ENCODE measurements at places on chromosomes 1 and 21. TPM values are rescaled to one million over a fixed set of nuclear protein-coding genes. Genes with fewer than 3 reads are reported as not detected.

DNA sequence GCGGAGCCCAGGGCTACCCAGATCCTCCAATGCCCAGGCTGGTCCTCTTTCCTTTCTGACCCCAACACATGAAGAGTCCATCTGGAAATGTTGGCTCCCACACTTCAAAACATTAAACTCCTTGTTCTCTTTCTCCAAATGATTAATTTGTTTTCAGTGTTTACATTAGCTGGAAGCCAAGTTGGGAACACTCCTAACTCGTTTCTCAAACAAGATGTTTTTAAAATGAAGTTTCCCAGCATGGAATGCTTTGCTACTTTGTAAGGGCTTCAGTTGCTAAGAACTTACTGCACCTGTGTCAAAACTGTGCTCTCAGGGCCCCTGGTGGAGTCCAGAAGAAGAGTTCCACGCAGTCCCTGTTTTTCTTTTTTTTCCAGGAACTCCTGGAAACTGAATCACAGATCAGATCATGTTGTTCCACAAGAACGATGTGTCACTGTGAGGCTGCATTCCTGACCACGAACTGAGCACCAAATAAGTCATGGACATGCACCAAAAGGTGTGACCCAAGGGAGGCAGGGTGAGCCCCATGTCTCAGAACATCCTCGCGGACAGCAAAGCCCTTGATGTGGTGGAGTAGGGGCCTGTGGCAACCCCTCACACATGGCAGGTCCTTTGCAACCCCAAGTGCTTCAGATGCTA lies 257.3 kb downstream of the KCNJ6 start:
- no peaks in the 10 kb centered on the region for H3K27me3 ChIP-seq
- H3K27ac ChIP-seq: no peak overlapping the region
- no peaks in the 10 kb centered on the region for H3K36me3 ChIP-seq
- no peak for DNase-seq
- H3K4me3 ChIP-seq: no peak overlapping the region
- no peaks in the 10 kb centered on the region for H3K4me1 ChIP-seq

- H3K27me3 ChIP-seq: no peaks in the 10 kb centered on the region
- H3K4me3 ChIP-seq: no peak overlapping the region
- H3K4me1 ChIP-seq: no peaks in the 10 kb centered on the region
- peaks cover 33% of the 10 kb centered on the region for H3K36me3 ChIP-seq
Observed at GRCh38 chr1:117093091-117093534, 28.4 kb downstream of the TRIM45 start.

The ERICH3 gene
- total RNA-seq: 0.68 TPM

- DNase-seq: no peak
- H3K4me1 ChIP-seq: no peaks in the 10 kb centered on the region
- H3K36me3 ChIP-seq: no peaks in the 10 kb centered on the region
- no peak overlapping the region for H3K4me3 ChIP-seq
Observed at GRCh38 chr1:220813013-220813412, 26.3 kb downstream of the MTARC1 start.

DNA sequence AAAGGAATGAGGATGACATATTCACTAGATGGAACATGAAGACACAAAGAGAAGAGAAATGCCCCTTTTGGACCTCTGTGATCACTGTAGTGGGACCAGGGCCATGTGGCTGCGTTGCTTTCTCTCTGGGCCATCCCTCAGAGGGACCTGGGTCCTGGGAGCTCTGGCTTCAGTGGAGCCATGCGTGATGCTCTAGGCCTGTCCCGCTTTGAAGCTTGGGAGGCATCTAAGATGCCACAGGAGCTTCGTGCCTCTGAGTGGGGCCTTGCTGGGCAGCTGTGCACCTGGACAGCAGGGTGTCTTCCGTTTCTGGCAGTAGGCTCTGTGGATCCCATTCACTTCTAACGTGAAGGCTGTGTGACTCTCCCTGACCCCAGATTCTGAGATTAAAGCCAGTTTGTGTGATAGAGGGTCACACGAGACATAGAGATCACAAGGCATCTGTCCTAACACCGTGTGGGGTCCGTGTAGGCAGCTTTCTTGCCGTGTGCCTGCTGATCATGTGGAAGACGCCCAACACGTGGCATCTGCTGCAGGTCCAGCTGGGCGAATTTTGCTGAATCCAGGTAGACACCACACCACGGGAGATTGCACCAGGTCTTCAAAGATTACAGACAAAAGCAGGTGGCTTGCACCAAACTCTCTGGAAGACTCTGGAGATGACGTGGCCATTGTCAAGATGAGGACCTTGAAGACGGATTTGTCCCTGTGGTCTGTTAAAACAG lies 17.2 kb upstream of the PRSS38 start:
- no peak overlapping the region for H3K27ac ChIP-seq
- no peak for DNase-seq
- no peaks in the 10 kb centered on the region for H3K36me3 ChIP-seq
- H3K4me1 ChIP-seq: no peaks in the 10 kb centered on the region
- H3K27me3 ChIP-seq: peaks cover 12% of the 10 kb centered on the region

Data from natural killer cell (primary cell).